IMR-90 (cell line): ENCODE measurements at places on chromosomes 3 and 15. TPM values are rescaled to one million over a fixed set of nuclear protein-coding genes. Genes with fewer than 3 reads are reported as not detected.

- H3K4me3 ChIP-seq = no peak overlapping the region
- H3K27ac ChIP-seq = no peak overlapping the region
- DNase-seq = peak; percentile 63
- peaks cover 2% of the 10 kb centered on the region; the same call in 1 of the 2 replicates for H3K27me3 ChIP-seq
Observed at GRCh38 chr15:63366451-63366850, 15.2 kb downstream of the CA12 start.

The ILDR1 gene
- not detected in 2 replicates for total RNA-seq

The TERB2 gene
- total RNA-seq = not detected in 2 replicates

The C2CD4B gene
- total RNA-seq = not detected in 2 replicates

The NUSAP1 gene
- total RNA-seq = 92.5 and 123 TPM in 2 replicates

- H3K4me3 ChIP-seq = no peak overlapping the region
- no peak overlapping the region for H3K27ac ChIP-seq
- H3K27me3 ChIP-seq = no peaks in the 10 kb centered on the region
- H3K36me3 ChIP-seq = no peaks in the 10 kb centered on the region
- peaks cover 36% of the 10 kb centered on the region for H3K4me1 ChIP-seq
Observed at GRCh38 chr15:76153241-76154197, 93.7 kb downstream of the TMEM266 start.

The EXD1 gene
- total RNA-seq = not detected in 2 replicates

DNA sequence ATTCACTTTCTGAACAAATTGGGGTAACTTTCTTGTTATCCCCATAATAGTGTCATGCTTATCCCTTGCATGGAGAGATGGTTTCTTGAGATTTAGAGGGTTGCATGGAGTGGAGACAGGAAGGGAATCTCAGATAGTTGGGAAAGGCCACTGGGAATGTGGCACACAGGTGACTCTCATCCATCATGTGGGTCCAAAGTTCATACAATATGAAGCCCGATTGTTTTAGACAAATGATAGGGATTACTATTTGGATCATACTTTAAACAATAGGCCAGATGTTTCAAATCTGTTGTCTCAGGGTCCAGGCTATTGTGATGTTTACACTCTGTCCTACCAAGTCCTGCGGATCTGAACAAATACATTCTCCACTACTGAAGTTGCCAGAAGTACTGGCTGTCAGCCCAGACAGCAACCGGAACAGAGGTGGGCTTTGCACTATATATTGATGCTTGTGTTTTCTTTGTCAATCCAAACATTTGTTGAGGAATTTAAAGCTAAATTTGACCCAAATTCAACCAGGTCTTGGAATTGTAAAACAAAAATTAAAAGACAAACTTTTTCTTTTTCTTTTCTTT, 39.2 kb upstream of the NMNAT3 start:
- no peak overlapping the region for H3K4me3 ChIP-seq
- no peaks in the 10 kb centered on the region for H3K4me1 ChIP-seq
- no peak for DNase-seq
- no peaks in the 10 kb centered on the region for H3K36me3 ChIP-seq
- no peaks in the 10 kb centered on the region for H3K27me3 ChIP-seq

GRCh38 chr3:113802795-113803455, 35.7 kb upstream of the GRAMD1C start:
- no peak for DNase-seq
- peaks cover 30% of the 10 kb centered on the region for H3K36me3 ChIP-seq
- no peaks in the 10 kb centered on the region for H3K4me1 ChIP-seq
- no peaks in the 10 kb centered on the region for H3K27me3 ChIP-seq
- H3K27ac ChIP-seq = no peak overlapping the region

GRCh38 chr3:123096731-123097130, 29.9 kb downstream of the PDIA5 start:
- peaks cover 15% of the 10 kb centered on the region for H3K36me3 ChIP-seq
- DNase-seq = peak; percentile 75
- H3K27ac ChIP-seq = no peak overlapping the region
- no peaks in the 10 kb centered on the region for H3K27me3 ChIP-seq

GRCh38 chr3:32181365-32181764, 57.1 kb upstream of the CMTM8 start:
- H3K27me3 ChIP-seq = peaks cover 20% of the 10 kb centered on the region
- no peak overlapping the region for H3K4me3 ChIP-seq
- no peaks in the 10 kb centered on the region for H3K4me1 ChIP-seq
- no peak for DNase-seq
- no peaks in the 10 kb centered on the region for H3K36me3 ChIP-seq
- no peak overlapping the region for H3K27ac ChIP-seq

The BFSP2 gene
- not detected in 2 replicates for total RNA-seq

The SPESP1 gene
- 3.0 and 3.3 TPM in 2 replicates for total RNA-seq

DNA sequence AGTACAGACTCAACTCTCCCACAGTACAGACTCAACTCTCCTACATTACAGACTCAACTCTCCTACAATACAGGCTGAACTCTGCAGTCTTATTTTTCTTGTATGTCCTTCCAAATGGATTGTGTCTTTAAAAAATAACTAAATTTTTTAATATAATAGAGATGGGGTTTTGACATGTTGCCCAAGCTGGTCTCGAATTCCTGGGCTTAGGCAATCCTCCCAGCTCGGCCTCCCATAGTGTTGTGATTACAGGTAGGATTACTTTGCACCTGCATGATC, 31.2 kb upstream of the UBXN7 start:
- H3K27me3 ChIP-seq = no peaks in the 10 kb centered on the region
- H3K36me3 ChIP-seq = no peaks in the 10 kb centered on the region
- DNase-seq = no peak
- H3K4me1 ChIP-seq = no peaks in the 10 kb centered on the region

The RHCG gene
- total RNA-seq = not detected in 2 replicates

DNA sequence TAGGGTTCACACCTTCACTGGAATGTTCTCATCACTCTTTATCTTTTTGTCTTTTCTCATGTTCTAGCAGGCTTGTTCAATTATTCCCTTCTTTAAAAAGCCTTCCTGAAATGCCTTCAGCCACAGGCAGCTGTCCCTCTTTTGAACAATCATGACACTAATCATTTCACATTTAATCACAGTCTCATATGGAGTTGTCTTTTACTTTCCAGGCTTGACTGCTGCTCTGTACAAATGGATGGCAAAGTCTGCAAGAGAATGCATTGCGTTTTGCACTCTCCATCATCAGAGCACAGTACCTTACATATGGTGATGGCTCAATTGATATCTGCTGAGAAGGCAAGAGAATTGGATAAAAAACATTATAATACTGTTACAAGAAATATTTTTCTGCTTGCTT, 529.8 kb downstream of the DIPK2A start:
- no peak for DNase-seq
- no peak overlapping the region for H3K4me3 ChIP-seq
- H3K4me1 ChIP-seq = no peaks in the 10 kb centered on the region
- H3K36me3 ChIP-seq = no peaks in the 10 kb centered on the region
- no peak overlapping the region for H3K27ac ChIP-seq
- no peaks in the 10 kb centered on the region for H3K27me3 ChIP-seq

DNA sequence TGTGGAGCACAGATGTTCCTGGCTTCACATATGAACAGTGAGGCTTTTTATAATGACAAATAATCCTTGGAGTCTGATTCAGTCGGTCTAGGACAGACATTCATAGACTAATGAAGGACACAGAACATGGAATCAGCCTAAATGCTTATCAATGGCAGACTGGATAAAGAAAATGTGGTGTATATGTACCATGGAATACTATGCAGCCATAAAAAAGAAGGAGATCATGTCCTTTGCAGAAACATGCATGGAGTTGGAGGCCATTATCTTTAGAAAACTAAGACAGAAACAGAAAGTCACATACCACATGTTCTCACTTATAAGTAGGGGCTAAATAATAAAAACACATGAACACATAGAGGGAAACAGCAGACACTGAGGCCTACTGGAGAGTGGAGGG, 19.9 kb upstream of the LPP start:
- H3K27ac ChIP-seq = no peak overlapping the region
- H3K4me1 ChIP-seq = peaks cover 2% of the 10 kb centered on the region; the same call in 1 of the 2 replicates
- H3K36me3 ChIP-seq = no peaks in the 10 kb centered on the region
- H3K27me3 ChIP-seq = no peaks in the 10 kb centered on the region

The RASGRF1 gene
- under 0.01 TPM in 2 replicates for total RNA-seq

GRCh38 chr3:12014613-12015012, 10.4 kb downstream of the SYN2 start:
- H3K4me3 ChIP-seq = no peak overlapping the region
- no peak overlapping the region for H3K27ac ChIP-seq
- DNase-seq = no peak
- H3K4me1 ChIP-seq = no peaks in the 10 kb centered on the region
- H3K27me3 ChIP-seq = peaks cover under 1% of the 10 kb centered on the region; the same call in 1 of the 2 replicates

- H3K27me3 ChIP-seq = no peaks in the 10 kb centered on the region
- H3K27ac ChIP-seq = peak overlapping the region; percentile 64
- H3K4me3 ChIP-seq = no peak overlapping the region
- H3K4me1 ChIP-seq = peaks cover 2% of the 10 kb centered on the region; the same call in 1 of the 2 replicates
- DNase-seq = peak; percentile 41
- H3K36me3 ChIP-seq = peaks cover 3% of the 10 kb centered on the region; the same call in 1 of the 2 replicates
Observed at GRCh38 chr3:64518950-64519349, 168.8 kb downstream of the ADAMTS9 start.

GRCh38 chr3:24589931-24590880, 95.6 kb upstream of the THRB start:
- H3K4me3 ChIP-seq = no peak overlapping the region
- H3K27me3 ChIP-seq = no peaks in the 10 kb centered on the region
- H3K36me3 ChIP-seq = no peaks in the 10 kb centered on the region
- H3K27ac ChIP-seq = no peak overlapping the region

GRCh38 chr3:15120986-15121385, 22.0 kb upstream of the RBSN start:
- no peak overlapping the region for H3K4me3 ChIP-seq
- H3K36me3 ChIP-seq = no peaks in the 10 kb centered on the region
- H3K27ac ChIP-seq = no peak overlapping the region
- no peaks in the 10 kb centered on the region for H3K4me1 ChIP-seq
- DNase-seq = no peak
- peaks cover 15% of the 10 kb centered on the region; the same call in 1 of the 2 replicates for H3K27me3 ChIP-seq

- peaks cover 7% of the 10 kb centered on the region; the same call in 1 of the 2 replicates for H3K4me1 ChIP-seq
- no peak overlapping the region for H3K27ac ChIP-seq
Observed at GRCh38 chr3:195249057-195249770, 21.7 kb downstream of the XXYLT1 start.

The TRPM1 gene
- total RNA-seq = 0.28 TPM in 1 of 2 replicates, not detected in the other

DNA sequence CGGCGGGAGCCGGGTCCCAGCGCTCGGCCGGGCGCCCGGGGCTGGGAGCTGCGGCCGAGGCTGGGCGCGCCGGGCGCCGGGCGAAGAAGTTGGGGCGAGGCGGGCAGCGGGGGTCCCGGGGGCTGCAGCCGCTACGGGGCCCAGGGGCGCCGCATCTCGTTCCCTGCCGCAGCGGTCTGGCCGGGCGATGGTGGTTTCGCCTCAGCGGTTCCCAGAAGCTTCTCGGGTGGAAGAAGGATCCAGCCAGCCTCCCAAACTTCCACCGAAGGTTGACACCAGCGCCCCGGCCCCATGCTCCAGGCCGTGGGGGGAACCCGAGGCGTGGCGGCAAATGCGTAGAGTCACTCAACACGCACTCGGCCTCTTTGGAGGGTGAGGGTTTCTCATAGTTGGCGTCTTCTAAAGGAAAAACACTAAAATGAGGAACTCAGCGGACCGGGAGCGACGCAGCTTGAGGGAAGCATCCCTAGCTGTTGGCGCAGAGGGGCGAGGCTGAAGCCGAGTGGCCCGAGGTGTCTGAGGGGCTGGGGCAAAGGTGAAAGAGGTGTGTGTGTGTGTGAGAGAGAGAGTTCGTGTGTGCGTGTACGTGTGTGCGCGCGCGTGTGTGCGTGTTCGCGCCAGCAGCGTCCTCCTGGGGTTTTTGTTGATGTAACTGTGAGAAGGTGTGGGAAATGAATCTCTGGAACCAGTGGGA, 940 bp downstream of the BOC start:
- DNase-seq = no peak
- peak overlapping the region; percentile 80 for H3K27ac ChIP-seq
- H3K36me3 ChIP-seq = peaks cover 4% of the 10 kb centered on the region
- H3K27me3 ChIP-seq = no peaks in the 10 kb centered on the region; the same call in 1 of the 2 replicates
- H3K4me1 ChIP-seq = peaks cover 16% of the 10 kb centered on the region
- H3K4me3 ChIP-seq = peak overlapping the region; percentile 76

DNA sequence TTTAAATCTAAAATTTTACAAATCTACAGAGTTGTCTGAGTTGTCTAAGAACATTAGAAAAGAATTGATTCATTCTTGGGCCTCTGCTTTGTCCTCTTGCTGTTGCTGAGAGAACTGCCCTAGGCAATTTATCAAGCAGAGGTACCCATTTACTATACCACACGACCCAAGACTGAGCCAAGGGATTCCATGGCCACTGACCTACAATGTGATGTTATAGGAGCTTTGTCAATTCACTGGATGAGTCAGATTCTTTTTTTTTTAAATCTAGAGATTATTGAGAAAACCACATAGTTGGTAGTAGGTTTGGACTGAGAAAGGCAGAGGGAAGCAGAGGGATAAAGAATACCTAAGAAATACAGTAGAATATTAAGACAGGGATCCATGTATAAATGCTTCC, 55.3 kb downstream of the TRAT1 start:
- no peak overlapping the region for H3K27ac ChIP-seq
- H3K36me3 ChIP-seq = no peaks in the 10 kb centered on the region
- no peak overlapping the region for H3K4me3 ChIP-seq
- no peak for DNase-seq
- H3K27me3 ChIP-seq = no peaks in the 10 kb centered on the region
- H3K4me1 ChIP-seq = no peaks in the 10 kb centered on the region

GRCh38 chr3:77835921-77836320, 796.0 kb downstream of the ROBO2 start:
- H3K4me3 ChIP-seq = no peak overlapping the region
- no peaks in the 10 kb centered on the region for H3K4me1 ChIP-seq
- H3K27me3 ChIP-seq = no peaks in the 10 kb centered on the region

- H3K4me3 ChIP-seq = no peak overlapping the region
- H3K36me3 ChIP-seq = no peaks in the 10 kb centered on the region
- no peaks in the 10 kb centered on the region for H3K27me3 ChIP-seq
- DNase-seq = no peak
- H3K4me1 ChIP-seq = peaks cover 6% of the 10 kb centered on the region
Observed at GRCh38 chr15:70768257-70768883, 5.0 kb upstream of the UACA start.

The BCL6 gene
- 21.4 and 22.6 TPM in 2 replicates for total RNA-seq

DNA sequence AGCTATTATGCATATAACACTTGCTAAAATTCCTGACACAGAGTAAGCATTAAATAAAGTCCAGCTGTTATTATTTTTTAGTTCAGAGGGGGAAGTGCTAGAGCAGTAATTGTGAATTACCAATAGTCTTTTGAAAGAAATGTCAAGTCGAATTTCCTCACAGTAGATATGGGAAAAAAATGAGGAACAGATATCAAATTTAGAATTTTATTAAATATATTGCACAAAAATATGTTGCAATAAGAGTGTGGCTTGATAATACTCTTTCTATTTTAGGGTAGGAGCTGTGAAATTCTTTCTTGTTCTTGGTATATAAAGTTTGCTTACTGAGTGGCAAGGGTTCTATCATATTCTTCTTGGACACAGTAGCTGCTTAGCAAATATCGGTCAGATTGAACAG, 181.3 kb downstream of the NFKBIZ start:
- H3K4me3 ChIP-seq = no peak overlapping the region
- no peak for DNase-seq
- no peaks in the 10 kb centered on the region for H3K27me3 ChIP-seq
- no peak overlapping the region for H3K27ac ChIP-seq

GRCh38 chr3:122975924-122976293, 51.7 kb downstream of the SEMA5B start:
- no peak overlapping the region for H3K4me3 ChIP-seq
- H3K4me1 ChIP-seq = peaks cover 20% of the 10 kb centered on the region
- H3K27me3 ChIP-seq = peaks cover 24% of the 10 kb centered on the region
- peak; percentile 10 for DNase-seq
